ENCODE measurements at places on chromosomes 13 and 19.

- no peak for DNase-seq
These were observed 61.1 kb downstream of the SERP2 start for GRCh38 chr13:44434766-44435141.

DNA sequence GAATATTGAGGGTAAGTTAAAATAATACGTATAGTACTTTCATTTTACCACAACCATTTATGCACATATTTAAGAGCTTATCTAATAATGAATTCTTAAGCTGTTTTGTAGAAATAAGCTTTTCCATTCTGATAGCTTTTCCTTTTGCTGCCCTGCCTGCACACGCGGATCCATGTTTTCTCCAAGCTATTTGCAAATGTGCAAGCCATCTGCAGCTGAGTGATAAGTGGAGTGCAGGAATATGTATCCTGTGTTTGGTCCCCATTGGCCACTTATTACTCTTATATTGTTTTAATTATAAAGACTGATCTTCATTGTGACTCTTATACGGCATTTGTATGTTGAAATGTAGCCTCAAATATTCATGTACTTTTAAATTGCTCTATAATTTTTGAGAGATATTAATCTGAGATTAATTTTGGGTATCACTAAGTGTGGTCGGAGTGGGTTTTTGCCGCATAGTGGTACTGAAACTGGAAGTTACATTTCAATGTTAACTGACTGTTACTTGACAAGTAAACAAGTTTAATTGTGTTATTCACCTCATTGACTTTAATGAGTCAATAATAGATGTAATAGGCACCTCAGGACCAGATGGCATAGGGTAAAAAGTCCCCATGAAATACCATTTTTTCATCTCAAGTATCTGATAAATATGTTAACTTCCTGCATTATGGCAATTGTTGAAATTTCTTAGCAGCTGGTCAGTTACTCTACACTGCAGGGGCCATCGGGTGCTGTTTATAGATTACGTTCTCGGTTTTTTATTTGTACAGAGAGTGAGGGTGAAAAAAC is 1567.4 kb downstream of the EFNB2 start:
- no peak for DNase-seq

DNA sequence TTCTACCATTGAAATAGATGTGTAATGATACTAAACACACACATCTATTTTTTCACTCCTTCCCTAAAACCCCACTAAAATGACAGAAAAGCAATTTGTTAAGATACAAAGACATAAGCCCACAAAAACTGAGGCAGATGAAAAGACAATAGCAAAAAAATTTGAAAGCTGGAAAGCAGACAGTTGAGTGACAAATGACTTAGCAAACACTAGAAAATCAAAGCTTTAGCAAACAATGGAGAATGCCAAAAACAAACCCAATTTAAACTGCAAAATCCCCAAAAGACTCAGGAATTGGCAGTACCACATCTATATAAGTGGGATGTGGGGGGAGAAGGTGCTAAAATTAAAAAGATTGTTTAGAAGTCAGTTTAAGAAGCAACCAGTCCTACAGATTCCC is 9.5 kb downstream of the TSC22D1 start:
- no peak for DNase-seq

DNA sequence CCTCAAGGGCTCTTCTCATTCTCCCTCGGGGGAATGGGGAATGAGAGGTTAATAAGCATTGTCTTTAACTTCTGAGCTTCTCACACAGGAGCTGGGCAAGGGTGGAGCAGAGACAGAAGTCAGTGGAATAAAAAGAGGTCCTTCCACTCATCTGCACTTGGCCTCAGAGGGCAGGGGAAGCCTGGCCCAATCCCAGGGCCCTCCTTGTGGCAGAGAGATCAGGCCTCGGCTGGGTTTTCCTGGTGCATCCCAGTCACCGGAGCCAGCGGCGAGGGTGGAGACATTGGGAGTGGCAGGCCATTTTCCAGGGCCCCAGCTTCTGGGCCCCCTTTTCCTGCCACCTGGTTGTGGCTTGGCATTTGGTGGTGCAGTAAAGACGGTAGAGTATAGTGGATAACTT is 10.6 kb downstream of the CALM3 start:
- no peak for DNase-seq

- DNase-seq: no peak
These were observed 20.7 kb downstream of the EPN1 start for GRCh38 chr19:55695511-55696290.

GRCh38 chr13:32246468-32246867 is 68.7 kb downstream of the ZAR1L start:
- DNase-seq: no peak

GRCh38 chr19:18477974-18478373 is 40.0 kb upstream of the ISYNA1 start:
- no peak for DNase-seq

- DNase-seq: no peak
These were observed 1.8 kb downstream of the PGPEP1 start for GRCh38 chr19:18342090-18342632.

GRCh38 chr13:27379694-27380641 is 44.5 kb upstream of the GTF3A start:
- peak; percentile 7 for DNase-seq

DNA sequence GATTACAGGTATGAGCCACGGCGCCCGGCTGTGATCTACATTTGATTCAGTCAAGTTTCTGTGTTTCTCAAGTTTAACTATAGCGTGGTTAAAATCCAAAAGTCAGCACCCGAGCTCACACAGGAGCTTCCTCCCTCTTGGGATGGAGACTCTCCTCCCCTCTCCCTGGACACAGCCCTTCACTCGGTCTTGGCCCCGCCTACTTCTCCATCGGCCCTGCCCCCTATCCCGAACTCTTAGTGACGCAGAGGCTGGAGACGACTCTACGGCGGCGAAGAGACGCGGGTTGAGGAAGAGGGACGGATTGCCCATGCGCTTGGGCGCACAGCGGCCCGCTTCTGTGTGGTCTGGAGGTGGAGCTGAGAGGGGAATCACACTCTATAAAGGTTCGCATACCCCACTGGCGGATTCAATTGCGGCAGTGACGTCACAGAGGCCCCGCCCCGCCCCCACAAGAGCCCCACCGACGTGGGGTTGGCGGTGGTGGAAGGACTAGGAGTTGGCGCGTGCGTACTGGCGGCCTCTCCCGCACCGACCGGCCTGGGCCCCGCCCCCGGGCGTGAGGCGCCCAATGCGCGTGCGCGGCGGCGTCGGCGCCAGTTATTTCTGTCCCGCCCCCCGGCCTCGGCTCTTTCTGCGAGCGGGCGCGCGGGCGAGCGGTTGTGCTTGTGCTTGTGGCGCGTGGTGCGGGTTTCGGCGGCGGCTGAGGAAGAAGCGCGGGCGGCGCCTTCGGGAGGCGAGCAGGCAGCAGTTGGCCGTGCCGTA is at the start of gene TRIM28:
TRIM28 (plus strand) TSS at position 239 of the 765 bp plus-strand sequence. CDS start 694 bp downstream, outside the sequence.
- DNase-seq: no peak

DNA sequence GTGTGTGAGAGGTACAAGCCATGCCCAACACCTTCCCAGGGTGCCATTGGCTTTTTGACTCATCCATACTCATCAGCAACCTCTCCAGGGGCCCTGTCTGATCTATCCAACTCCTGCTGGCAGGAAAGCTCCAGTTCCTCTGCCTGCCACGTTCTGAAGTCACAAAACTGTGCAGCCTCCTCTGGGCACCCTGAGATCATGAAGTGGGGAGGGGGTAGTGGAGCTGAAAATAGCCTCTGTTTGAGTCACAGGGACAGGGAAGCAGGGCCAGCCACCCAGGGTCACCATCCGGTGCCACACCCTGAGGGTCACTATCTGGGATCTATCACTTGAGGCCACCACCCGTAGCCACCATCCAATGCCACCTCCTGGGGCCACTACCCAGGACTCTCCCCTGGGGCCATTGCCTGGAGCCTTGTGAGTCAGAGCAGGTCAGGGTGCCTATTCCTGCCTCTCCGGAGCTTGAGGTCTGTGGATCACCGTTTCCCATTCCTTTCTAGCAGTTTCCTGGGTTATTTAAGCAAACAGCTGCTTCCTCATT is 172.1 kb downstream of the NUFIP1 start:
- no peak for DNase-seq

DNA sequence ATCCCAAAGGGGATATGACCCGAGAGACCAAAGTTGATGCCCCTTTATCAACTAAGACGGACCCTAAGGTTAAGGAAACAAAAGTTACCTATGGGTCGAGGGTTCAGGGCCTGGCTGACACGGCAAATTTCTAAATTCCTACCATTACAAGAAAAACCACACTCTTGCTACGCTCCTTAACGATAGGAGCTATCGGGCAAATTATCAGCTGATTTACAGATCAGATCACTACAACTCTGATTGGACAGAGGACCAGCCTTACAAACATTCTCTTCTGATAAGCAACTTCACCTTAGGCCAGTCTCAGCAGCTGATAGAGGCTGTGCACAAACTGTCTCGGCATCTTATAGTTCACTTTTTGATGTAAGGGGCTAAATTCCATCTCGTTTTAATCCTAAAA is 117.9 kb downstream of the KCTD15 start:
- DNase-seq: no peak

- no peak for DNase-seq
These were observed 29.5 kb downstream of the ENOX1 start for GRCh38 chr13:43757266-43757665.

DNA sequence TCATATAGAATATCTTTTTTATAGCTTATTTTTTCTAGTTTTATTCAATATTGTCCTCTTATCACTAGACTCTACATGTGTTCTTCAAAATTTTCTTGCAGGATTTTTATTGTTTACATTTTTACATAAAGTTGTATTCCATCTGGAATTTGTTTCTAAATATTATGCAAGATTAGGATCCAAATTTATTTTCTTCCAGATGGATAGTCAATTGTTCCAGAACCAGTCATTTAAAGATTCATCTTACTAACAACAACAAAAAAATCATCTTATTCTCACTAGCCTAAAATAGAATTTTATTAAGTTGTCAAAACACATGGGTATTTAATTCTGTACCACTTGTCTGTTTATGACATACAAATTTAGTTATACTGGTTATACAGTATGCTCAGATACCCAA is 390.4 kb upstream of the GPC6 start:
- DNase-seq: no peak

DNA sequence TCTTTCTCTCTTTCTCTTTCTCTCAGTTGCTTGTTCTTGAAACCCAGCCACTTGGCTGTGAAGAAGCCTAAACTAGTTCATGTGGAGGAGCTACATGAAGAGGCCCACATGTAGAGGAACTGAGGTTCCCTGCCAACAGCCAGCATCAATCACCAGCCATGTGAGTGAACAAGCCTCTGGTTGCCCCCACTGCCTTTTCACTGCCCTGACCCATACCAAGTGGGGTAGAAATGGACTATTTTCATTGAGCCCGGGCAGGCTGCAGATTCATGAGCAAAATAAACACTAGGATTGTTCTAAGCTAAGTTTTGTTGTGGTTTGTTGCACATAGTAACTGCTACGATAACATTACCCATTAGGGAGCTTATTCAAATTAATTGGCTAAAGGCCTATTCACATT is 78.7 kb upstream of the FAM216B start:
- no peak for DNase-seq

- no peak for DNase-seq
These were observed 24.3 kb downstream of the LYL1 start for GRCh38 chr19:13078381-13078780.

GRCh38 chr13:112177450-112178288 is 110.7 kb downstream of the SOX1 start:
- no peak for DNase-seq

- DNase-seq: no peak
These were observed 48.0 kb downstream of the COMP start for GRCh38 chr19:18742838-18743783.

- no peak for DNase-seq
These were observed 100.5 kb downstream of the TRPC4 start for GRCh38 chr13:37769078-37769477.

- DNase-seq: no peak
These were observed 16.0 kb downstream of the SMG9 start for GRCh38 chr19:43738780-43739211.

DNA sequence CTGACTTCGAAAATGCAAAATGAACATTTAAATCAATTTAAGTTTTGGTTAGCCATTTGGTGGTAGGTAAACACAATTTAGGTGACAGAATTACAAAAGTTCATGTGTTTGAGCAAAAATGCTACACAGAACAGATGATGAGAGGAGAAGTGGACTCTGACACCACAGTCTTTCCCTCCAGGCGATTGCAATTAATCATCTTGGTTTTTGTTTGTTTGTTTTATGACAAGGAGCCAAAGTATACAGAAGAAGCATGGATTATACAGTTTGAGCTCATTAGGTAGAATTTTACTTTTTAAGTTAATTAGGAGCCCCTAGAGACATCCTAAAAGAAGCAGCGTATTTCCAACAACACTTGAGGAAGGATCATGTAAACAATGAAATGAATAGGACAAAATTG is 49.3 kb upstream of the FREM2 start:
- no peak for DNase-seq

GRCh38 chr13:37403776-37404527 is 194.6 kb downstream of the POSTN start:
- no peak for DNase-seq

- no peak for DNase-seq
These were observed 143.1 kb downstream of the ZNF737 start for GRCh38 chr19:20422216-20423205.

GRCh38 chr19:47861630-47862029 is 2.6 kb downstream of the TPRX2 start:
- DNase-seq: no peak

DNA sequence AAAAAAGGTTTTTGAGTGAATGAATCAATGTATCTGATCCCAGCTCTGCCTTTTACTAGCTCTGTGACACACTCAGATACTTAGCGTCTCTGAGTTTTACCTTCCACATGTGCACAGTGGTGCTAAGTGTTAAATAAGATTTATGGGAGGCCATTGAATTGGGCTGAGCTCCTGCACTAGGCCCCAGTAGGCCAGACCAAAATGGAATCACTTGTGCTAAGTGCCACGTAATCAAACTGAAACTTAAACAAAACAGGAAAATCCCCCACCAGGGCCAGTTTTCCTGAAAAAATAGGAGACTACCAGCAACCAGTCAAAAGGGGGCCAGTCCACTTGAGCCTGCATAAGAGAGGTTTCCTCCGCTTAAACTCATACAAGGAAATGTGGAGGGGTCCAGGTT is 40.9 kb downstream of the GJA3 start:
- no peak for DNase-seq

GRCh38 chr13:111388851-111389500 is 68.5 kb downstream of the TEX29 start:
- peak; percentile 29 for DNase-seq

DNA sequence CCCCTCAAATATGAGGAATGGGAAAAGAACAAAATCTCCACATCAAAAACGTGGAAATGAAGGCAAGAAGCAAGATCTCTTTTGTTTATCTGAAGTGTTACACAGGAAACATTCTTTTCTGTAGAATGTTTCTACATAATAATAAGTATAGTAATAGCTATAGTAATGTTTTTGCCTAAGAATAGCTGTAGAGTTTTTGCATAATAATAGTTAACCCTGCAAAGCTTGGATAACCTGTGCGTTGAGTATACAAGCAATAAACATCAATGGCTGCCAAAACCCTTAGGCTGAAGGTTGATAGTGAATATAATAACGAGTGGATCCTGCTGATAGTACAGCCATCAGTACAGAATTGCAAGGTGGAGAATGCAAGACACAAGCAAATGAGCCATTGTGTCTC is 11.1 kb upstream of the LILRA5 start:
- no peak for DNase-seq

GRCh38 chr19:50712833-50713232 is 6.8 kb downstream of the SHANK1 start:
- no peak for DNase-seq

All from occipital lobe (tissue), 3 donors.